ENCODE measurements at places on chromosomes 2 and 18. TPM values are rescaled to one million over a fixed set of nuclear protein-coding genes. Genes with fewer than 3 reads are reported as not detected.

The GALR1 gene
- not detected for total RNA-seq

The CYS1 gene
- total RNA-seq, result not detected

The TLX2 gene
- total RNA-seq, result not detected

The ATP6V1C2 gene
- total RNA-seq, result not detected

The CELF4 gene
- total RNA-seq, result not detected

The TSPYL6 gene
- total RNA-seq, result not detected

The TSGA10 gene
- 2.7 TPM for total RNA-seq

The CRYGD gene
- not detected for total RNA-seq

Measured in thoracic aorta endothelial cell (primary cell).